HT1080 (cell line): ENCODE measurements at places on chromosomes 12 and 14.

DNA sequence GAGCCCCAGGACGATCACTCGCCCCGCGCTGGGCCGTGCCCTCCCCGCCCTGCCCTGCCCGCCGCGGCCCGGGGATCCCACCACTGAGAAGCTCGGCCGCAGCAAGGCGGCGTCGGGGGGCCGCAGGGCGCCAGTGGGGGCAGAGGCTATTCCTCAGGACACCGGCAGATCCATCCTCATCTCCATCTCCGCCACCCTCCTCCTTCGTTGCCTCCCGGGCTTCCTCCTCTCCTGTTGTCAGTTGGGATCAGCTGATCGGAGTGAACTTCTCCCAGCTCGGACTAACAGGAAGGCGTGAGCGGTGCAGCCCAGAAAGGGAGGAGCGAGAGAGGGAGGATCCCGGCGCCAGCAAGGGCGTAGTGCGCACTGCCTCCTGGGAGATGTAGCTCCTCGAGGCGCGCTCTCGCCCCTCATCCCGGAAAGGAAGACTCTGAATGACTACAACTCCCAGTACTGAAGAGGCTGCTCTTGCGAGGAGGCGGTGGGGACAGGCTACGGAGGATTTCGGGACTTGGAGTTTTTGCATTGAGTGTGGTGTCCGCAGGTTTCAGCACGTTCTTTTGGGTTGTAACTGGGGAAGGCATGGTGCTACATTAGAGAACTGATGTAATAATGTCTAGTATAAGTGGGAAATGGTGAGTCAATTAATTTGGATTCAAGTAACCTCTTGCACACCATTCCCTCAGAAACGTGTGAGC lies at the start of gene ZFYVE1:
Gene ZFYVE1 (minus strand): TSS at position 262 of the 698 bp plus-strand sequence. CDS start 2,598 bp downstream, outside the sequence.
- DNase-seq, result peak; percentile 99

GRCh38 chr14:48973151-48973550 lies 613.0 kb downstream of the RPS29 start:
- peak; percentile 64 for DNase-seq

DNA sequence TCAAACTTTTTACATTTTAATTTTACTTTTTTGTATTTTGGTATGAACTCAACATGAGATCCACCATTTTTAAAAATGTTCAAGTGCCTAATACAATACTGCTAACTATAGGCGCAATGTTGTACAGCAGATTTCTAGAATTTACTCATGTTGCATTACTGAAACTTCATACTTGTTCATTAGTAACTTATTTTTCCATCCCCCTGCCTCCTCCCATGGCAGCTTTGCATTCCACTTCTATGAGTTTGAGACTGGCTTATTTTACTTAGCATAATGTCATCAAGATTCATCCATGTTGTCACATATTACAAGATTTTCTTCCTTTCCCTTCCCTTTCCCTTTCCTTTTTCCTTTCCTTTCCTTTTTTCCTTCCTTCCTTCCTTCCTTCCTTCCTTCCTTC lies 825.9 kb downstream of the SLC16A7 start:
- DNase-seq, result no peak

GRCh38 chr14:49896966-49897365 lies 4.1 kb downstream of the ARF6 start:
- no peak for DNase-seq

GRCh38 chr12:52346593-52346992 lies 20.7 kb downstream of the KRT85 start:
- DNase-seq, result no peak

- peak; percentile 21 for DNase-seq
Measured at GRCh38 chr14:93951635-93952540, 24.5 kb downstream of the ASB2 start.

GRCh38 chr12:78004249-78005093 lies 173.8 kb downstream of the NAV3 start:
- no peak for DNase-seq

DNA sequence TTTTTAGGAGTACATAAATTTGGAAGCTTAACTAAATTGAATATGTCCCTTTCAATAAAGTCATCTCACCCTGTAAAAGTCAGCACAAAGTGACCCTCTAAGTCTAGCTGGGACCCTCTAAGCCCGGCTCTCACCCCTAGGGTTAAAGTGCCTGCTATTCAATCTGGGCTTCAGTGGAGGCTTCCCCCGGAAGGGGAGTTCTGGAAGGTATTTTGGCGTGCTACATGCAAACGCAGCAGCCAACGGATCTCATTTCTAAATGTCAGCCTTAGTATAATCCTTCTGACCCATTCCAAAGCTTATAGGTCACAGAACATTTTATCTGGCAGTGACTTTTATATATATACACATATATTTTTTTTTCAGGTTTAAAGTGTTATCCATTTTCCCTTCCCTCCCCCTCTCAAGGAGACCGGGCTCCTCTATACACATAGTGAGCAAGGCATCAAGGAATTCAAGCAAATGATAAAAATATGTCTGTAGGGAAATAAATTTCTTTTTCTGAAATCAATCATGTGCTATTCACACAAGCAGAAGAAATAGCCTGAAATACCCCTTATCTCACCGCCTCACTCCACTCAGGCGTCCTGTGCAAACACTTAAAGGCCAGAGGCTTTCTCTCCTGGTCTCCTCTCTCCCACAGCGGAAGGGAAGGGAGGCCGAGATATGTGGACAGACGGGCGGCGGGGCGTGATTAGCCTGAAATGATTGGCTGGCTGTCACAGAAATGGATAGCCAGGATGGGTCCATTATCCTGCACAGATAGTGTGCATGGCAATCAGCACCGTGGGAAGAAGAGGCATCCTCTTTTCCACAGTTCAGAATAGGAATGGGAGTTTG lies 301.7 kb downstream of the GALC start:
- DNase-seq, result no peak

GRCh38 chr12:112182499-112182898 lies 57.1 kb downstream of the TRAFD1 start:
- no peak for DNase-seq

GRCh38 chr12:106039242-106039641 lies 99.5 kb downstream of the NUAK1 start:
- DNase-seq, result no peak

GRCh38 chr14:29757711-29758233 lies 169.9 kb downstream of the PRKD1 start:
- no peak for DNase-seq

GRCh38 chr12:12925388-12925787 lies 26.6 kb downstream of the GPRC5D start:
- no peak for DNase-seq

DNA sequence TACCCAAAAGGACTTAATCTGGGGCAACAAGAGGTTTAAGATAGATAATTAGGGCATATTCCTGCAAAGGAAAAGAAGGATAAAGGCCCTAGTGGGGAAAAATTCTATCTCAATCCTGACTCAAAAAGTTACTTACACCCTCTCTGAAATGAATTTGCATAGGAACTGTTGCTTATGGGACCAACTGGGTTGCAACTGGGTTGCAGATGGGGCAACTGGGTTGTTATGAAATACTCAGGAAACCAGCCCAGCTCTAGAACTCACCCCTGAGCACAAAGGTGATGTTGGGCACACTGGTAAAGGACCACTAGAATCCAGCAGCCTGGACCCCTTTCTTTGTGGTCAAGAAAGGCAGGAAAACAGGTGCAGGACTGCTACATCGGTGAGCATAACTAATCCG lies 17.2 kb upstream of the RILPL1 start:
- DNase-seq, result no peak

- no peak for DNase-seq
Measured at GRCh38 chr12:67562513-67563287, 85.8 kb upstream of the DYRK2 start.

GRCh38 chr12:103560604-103561101 lies 26.4 kb upstream of the STAB2 start:
- peak; percentile 97 for DNase-seq

- no peak for DNase-seq
Measured at GRCh38 chr12:29012673-29013072, 136.4 kb upstream of the FAR2 start.

DNA sequence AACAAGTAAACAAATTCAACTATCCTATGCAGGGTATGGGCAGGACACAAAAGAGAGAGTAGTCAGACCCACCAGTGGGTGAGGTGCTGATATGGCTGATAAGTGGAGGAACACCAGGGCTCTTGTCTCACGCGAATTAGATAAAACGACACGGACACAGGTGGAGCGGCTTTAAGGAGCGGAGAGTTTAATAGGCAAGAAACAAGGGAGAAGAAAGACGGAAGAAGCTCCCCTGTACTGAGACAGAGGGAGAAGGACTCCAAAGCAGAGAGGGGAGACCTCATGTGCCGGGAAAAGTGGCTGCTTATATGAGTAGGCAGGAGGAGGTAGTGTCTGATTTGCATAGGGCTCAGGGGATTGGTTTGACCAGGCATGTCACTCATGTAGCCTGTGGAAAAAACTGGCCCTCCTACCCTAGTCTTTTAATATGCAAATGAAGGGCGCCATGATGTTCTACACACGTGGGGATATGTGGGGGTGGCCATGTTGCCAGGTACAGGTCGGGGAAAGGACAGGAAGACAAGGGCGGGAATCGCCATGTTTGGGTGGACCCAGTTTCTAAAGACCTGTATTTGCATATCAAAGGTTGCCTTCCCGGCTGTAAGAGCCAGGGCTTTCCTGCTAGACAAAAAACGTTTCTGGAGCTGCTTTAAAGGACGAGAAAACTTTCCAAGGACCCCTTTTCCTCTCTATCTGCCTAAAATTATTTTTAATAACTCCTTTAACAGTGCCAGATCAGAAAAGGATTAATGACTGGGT lies 28.8 kb downstream of the RPGRIP1 start:
- peak; percentile 85 for DNase-seq
